Activated CD4-positive, alpha-beta T cell treated with anti-CD3 and anti-CD28 coated beads, Interleukin-2, amount 50 U/mL, for 4 hours (primary cell): ENCODE measurements at places on chromosomes 3 and 15.

DNA sequence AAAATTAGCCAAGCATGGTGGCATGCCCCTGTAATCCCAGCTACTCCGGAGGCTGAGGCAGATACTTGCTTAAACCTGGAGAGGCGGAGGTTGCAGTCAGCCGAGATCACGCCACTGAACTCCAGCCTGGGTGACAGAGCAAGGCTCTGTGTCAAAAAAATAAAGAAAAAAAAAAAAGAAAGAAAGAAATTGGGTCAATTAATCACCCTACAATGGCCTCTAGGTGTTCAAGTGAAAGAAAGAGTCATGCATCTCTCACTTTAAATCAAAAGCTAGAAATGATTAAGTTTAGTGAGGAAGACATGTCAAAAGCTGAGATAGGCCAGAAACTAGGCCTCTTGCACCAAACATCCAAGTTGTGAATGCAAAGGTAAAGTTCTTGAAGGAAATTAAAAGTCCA, 44.9 kb upstream of the GSK3B start:
- DNase-seq: no peak

DNA sequence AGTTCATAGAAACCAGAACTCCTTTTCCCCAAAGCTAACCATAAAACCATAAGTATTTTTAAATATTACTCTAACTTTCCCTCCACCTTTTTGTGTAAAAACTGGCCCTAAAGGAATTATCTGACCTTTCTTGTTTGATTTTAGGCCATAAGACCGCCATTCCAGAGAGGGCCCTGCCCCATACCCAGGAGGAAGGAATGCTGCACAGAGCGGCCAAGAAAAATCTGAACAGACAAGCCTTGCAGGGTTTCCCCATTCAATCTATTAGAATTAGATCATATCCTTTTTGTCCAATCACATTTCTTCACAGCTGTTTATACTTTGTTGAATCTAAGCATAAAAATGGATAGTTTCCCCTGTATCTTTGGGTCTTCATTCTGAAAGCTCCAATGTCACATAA, 97.1 kb downstream of the B3GALNT1 start:
- DNase-seq: no peak

DNA sequence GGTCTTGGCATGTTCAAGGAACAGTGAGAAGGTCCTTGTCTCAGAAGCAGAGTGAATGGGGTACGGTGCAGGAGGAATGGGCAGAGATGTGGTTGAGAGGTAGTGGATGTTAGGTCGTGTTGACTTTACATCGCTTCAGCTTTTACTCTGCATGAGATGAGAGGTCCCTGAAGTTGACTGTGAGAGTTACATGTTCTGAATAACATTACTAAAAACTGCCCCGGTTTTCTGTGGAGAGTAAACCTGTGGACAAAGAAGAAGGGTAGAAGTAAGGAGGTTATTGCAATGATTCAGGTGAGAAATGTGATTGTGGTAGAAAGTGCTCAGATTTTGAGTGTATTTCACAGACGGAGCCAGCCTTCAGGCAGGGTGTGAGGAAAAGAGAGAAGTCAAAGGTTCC, 105.6 kb downstream of the ARNT2 start:
- no peak for DNase-seq

- DNase-seq: no peak
These were observed 438.1 kb upstream of the ARPP21 start for GRCh38 chr3:35201211-35201610.

DNA sequence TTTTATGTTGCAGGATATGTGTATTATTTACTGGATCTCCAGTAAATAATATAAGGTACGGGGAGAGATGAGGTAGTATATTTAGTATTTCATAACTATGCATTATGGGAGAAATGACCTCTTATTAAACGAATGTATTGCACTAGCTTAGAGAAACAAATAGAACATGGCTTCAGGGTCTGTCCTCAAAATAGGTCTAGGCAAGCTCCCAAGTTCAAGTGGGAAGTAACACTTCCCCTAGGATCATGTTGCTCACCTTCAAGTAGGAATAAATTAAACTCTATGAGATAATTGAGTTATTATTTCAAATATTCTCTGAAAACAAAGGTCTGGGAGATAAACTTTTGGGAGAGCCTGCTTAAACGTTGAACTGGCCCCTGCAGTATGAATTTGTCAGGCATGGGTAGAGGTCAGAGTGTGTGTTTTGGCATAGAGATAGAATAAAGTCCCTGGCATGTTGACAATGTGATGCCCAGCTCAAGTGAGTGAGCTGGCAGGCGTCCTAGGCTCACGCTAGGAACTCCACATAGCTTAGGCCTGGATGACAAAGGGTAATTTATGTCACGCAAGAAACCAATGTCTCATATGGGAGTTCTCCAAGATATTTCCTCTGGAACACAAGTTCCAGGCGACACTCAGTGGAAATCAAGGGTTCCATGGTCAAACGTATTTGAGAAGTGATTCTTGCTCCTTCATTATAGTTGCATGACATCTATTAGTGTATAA, 236.8 kb downstream of the CACNA2D3 start:
- no peak for DNase-seq
